ENCODE measurements at places on chromosomes 2 and 18. TPM values are rescaled to one million over a fixed set of nuclear protein-coding genes. Genes with fewer than 3 reads are reported as not detected.

The PAIP2B gene
- polyA plus RNA-seq, result 19.5 TPM

The HAAO gene
- polyA plus RNA-seq, result 38.4 TPM

- no peak for DNase-seq
Measured at GRCh38 chr2:181164699-181165098, 184.3 kb downstream of the UBE2E3 start.

DNA sequence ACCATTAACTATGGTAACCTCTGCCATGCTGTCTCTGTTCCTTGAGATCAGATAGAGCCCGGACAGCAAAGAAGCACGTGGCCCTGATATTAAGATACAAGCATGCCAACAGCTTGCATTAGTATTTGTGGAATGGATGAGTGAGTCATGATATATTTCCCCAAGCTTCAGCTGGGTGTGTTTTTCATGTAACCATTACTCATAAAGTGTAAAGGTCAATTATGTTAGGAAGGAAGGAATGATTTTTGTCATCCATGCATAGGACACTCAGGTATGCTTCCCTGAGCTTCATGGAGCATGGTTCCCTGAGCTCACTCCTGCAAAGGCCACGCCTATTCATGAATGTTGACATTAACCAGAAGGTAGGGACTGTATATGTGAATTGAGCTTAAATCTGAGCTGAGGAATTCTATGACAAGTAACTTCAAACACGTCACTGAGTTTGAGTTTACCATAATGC lies 74.6 kb downstream of the ARL4C start:
- no peak for DNase-seq

GRCh38 chr2:111219734-111220505 lies 99.2 kb downstream of the BCL2L11 start:
- no peak for DNase-seq
